ENCODE measurements at places on chromosomes 3 and 15.

DNA sequence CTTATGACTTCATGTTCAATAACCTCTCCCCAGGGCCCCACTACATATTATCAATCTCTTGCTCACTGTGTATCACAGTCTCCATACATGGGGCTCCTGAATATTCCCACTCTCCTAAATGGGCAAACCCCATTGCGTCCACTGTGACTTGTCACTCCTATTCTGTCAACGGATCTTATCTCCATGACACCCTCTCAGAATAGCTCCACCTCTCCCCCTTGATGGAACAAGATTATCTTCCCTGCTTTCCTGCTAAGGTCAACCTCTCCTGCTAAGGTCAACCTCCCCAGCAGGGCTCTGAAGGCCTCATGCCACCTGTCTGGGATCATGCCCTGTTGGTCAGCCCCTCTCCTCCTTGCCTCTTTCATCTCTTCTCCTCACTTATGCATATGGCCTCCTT is 1.8 kb downstream of the CLDN18 start:
- no peak for DNase-seq

- peak; percentile 56 for DNase-seq
Observed at GRCh38 chr3:128447561-128448013, 19.1 kb downstream of the DNAJB8 start.

DNA sequence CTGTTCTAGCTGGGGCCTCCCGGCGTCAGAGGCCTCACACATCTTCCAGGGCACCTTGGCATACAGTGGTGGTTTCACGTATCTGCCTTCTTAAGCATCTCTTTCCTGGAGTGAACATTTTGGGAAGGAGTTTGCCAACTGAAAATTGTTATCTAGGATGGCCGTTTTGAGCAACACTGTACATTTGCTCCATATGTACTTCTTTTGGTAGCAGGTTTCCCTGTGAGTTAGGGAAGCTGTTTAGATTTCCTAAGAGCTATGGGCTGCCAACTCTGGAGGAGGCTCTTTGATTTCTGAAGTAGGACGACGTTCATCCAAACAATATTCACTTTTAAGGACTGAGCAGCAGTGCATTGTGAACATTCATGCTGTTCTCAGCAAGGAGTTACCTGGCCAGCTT is 665.9 kb downstream of the SQOR start:
- DNase-seq, result no peak

DNA sequence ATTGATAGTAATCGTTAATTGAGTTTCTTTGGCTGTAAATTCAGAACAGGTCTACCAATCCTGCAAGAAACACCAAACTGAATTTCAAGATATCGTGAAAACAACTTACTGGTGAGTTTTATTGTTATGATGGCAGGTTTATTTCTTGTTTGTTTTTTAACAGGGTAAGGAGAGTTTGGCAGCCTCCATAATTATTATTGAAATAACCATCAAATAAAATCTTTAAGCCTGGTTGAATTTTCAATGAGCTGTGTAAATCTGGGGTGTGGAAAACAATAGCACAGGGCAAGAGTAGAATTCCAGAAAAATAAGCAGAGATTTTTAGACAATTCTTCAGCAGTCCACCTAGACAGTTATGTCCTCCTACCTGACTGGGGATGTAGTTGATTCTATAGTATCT is 196.5 kb downstream of the MECOM start:
- DNase-seq, result no peak

- no peak for DNase-seq
Observed at GRCh38 chr3:184235381-184236032, 6.1 kb downstream of the VWA5B2 start.

DNA sequence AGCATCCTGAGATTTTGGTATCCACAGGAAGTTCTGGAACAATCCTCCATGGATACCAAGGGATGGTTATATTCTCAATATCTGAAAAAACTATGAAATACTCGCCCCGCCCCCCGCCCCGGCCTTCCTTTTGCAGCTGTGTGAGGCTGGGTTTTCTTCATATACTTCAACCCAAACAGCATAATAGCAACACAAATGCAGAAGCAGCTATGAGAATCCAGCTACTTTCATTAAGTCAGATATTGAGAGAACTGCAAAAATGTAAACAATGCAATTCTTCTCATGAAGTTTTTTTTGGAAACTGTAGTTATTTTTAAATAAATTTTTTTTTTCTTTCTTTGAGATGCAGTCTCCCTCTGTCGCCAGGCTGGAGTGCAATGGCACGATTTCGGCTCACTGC is 10.9 kb upstream of the IDH2 start:
- no peak for DNase-seq

- no peak for DNase-seq
Observed at GRCh38 chr3:32963871-32964270, 12.4 kb downstream of the CCR4 start.

DNA sequence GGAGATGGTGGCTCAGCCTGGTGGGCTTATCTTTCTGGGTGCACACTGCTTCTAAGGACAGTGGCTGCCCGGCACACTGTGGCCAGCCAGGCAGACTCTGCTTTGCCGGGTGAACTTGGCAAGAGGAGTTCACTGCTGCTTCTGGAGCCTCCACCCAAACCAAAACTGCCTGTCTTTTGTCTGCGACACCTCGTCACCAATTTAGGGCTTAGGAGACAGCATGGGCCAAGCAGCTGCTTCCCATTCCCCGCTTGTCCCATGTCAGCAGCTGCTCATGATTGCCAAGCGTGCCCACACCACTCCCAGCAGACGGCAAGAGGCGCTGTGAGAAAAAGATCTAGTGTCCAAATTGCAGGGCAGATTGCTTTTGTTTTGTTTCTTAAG is 57.3 kb downstream of the LSM3 start:
- no peak for DNase-seq

DNA sequence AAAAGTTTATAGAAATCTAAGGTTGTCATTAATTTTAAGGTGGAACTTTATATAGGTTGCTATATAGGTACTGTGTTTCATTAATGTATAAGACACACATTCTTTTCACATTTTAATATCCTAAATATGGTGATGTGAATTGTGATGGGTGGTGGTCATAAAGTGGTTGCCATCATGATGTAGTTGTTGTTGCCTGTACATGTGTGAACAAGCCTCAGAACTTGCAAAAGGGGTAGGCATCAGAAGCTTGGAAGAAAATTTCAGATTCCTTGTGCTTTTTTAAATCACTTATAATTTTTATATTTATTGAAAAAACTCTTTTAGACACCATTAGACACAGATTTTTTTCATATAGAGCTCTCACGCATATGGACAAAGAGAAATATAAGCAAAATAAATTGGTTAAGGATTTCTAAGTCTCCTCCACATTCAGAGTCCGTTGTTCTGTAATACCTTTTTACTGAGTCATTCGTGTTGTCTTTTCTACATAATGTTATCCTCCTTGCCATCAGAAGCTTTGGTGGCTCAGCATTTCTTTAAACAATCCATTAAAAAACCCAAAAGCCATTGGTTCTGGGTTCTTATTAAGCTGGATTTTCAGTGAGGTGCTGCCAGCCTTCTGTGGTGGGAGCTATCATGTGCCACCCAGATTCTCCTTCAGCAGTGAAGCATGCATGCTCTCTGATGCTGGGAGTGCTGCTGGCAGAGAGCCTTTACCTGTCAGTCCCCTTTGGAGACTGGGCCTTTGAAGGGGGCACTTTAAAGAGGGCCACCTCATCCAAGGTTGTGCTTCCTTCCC is 140.4 kb upstream of the GALNT15 start:
- no peak for DNase-seq

GRCh38 chr15:28122038-28122949 is 23.2 kb upstream of the OCA2 start:
- DNase-seq, result no peak

DNA sequence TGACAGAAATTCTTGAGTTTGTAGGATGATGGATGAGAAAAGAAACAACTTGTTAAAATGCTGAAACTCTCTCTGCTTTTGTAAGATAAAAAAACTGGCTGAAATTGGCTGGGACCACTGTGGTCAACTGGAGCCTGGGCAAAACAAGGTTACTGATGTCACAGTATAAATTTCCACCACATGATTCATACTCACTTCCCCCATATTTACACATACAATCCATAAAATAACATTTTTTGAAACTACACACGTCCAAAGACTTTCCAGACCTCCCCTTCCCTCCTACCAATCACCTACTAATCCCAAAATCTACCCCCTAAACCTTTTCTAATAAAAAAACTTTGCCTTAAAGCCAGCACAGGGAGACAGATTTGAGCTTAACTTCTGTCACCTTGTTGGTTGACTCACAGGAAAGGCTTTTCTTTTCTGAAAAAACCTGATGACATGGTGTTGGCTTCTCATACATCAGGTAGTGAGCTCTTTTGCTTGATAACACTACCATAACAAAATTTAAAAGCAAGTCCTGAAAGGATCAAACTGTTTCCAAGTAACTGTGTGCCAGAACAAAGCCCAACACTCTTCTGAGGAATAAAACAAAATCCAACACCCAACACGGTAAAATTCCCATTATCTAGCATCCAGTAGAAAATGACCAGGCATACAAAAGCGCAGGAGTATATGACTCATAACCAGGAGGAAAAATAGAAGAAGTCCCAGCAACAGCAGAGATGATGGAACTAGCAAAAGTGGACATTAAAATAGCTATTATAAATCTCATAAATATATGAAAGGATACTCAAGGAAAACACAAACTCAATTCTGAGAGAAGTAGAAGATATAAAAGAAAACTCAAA is 87.3 kb upstream of the SNRK start:
- no peak for DNase-seq

DNA sequence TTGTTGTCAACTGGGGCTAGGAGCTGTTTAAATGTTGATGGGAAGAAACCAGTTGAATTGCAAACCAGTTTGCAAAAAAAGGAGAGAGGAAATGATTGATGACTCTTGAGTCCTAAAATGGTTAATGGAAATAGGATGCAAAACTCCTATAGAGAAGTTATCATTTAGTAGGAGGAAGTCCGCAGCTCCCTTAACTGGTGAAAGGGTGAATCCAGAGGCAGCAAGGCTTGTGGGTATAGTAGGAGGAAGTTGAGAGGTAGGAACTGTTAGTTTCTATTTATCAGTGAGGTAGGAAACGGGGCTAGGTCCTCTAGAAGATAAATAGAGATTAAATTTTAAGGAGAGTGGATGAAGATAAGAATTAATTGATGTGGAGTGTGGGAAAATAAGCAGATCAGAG is 15.4 kb downstream of the IREB2 start:
- no peak for DNase-seq

- DNase-seq, result no peak
Observed at GRCh38 chr3:69458803-69459365, 73.0 kb upstream of the FRMD4B start.

DNA sequence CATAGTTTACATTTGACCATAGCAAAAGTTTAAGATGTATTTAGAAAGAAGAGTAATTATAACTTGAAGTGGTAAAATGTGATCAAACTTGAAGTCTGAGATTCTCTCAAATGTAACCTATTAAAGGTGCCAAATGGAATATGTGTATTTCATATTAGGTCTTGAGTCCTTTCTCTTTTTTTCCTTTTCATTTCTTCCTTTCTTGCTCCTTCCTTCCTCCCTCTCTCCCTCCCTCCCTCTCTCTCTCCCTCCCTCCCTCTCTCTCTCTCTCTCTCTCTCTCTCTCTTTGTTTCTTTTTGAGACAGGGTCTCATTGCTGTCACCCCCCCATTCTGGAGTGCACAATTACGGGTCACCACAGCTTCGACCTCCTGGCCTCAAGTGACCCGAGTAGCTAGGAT is 47.7 kb downstream of the MAP2K5 start:
- no peak for DNase-seq

DNA sequence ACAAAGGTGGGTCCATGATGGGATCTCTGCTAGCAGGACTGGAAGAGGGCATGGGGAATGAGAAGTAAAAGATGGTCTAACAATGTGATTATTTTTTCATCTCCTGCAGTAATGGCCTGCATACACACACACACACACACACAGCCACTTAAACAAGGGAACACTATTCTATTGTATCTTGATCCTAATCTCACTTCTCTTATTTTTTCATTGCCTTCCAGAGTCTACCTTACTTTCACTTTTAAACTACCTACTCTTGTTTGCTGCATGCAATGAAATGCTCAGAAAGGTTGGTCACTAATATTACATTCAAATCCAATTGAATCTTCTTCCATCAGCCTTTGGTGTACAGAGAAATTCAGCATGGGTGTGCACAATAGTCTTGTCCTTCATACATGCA is 853.8 kb downstream of the IGSF11 start:
- no peak for DNase-seq

GRCh38 chr3:46203681-46204080 is 4.4 kb downstream of the CCR1 start:
- no peak for DNase-seq

DNA sequence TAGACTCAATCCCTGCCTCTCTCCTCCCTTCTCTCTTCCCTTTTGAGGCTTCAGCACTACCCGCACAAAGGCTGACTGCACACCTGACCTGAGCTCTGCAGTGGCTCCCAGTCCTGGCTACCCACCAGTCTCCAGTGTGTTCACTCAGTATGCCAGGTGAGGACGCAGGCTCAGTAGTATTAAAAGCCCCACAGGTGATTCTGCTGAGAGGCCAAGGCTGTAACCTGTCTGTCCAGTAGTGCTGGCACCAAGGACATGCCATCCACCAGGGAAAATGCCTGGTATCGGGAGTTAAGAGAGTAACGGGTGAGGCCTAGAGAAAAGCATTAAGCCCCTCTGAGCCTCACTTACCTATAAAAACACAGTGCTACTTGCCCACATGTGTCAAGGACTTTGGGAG is 20.9 kb downstream of the FYCO1 start:
- DNase-seq, result no peak

GRCh38 chr15:84684092-84684491 is 26.1 kb upstream of the NMB start:
- no peak for DNase-seq

GRCh38 chr15:87213626-87214025 is 1042.9 kb downstream of the NTRK3 start:
- DNase-seq, result no peak

- DNase-seq, result no peak
Observed at GRCh38 chr3:58287354-58287753, 18.7 kb upstream of the RPP14 start.

- no peak for DNase-seq
Observed at GRCh38 chr15:57201578-57201977, 174.7 kb upstream of the CGNL1 start.
